Mammary microvascular endothelial cell (primary cell): ENCODE measurements at places on chromosomes 4 and X. TPM values are rescaled to one million over a fixed set of nuclear protein-coding genes. Genes with fewer than 3 reads are reported as not detected.

Gene ADGRG4
- 0.07 and 0.10 TPM in 2 replicates for total RNA-seq

Gene GAB3
- total RNA-seq, result 3.5 and 3.6 TPM in 2 replicates

Gene GPC4
- total RNA-seq, result 0.13 and 0.15 TPM in 2 replicates

Gene FAT1
- total RNA-seq, result 1.5 and 1.6 TPM in 2 replicates

Gene TBX22
- total RNA-seq, result not detected in 2 replicates

Gene MAGEA11
- not detected in 2 replicates for total RNA-seq

Gene TMEM33
- total RNA-seq, result 47.4 and 54.5 TPM in 2 replicates
